Stimulated activated CD4-positive, alpha-beta T cell treated with anti-CD3 and anti-CD28 coated beads, Interleukin-2, amount 100 ng/mL, for 24 hours (primary cell): ENCODE measurements at places on chromosomes 12 and 14.

GRCh38 chr14:77052281-77053044 is 24.0 kb upstream of the IRF2BPL start:
- no peak for DNase-seq

DNA sequence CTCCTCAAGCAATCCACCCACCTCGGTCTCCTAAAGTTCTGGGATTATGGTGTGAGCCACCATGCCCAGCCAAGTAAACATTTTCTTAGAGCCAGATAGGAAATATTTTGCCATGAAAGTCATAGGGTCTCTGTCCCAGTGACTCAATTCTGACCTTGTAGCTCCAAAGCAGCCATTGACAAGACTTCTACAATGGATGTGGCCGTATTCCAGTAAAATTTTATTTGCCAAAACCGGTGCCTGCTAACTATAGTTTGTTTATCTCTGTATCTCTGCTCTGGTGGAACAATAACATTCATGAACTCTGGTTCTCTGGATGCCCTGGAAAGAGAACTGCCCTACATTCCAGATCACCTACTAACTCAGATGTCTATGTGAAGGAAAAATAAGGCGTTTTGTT is 54.6 kb upstream of the USP44 start:
- no peak for DNase-seq

DNA sequence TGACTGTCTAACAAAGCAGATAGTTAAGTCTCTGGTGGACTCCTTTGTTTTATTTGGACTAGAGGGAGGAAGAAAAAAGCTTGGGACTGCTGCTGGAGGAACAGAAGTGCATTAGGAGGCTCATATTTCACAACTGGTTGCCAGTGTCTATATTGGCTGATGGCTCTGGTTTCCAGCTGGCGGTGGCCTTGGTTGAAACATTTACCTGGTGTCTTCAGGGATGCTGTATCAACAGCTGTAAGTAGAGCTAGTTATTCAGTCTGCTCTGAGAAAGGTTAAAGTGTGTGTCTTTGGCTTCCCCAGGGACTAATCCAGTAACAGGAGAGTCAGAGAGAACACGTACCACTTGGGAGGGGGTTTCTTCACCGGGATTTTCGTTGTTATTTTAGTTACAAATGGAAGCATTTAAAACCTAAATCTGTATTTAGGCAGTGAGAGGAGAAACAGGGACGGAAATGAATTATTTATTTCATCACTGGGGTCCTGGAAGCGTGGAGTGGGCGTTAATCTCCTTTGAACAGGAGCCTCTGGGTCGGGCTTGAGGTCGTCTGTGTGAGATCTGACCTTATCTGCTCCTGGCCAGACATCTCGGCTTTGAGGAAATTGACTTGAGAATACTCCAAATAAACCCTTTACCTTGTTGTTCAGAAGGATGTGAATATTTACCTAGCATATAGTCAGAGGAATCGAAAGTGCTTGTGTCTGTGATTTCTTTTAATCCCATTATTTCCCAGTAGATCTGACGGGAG is 149.9 kb downstream of the NRXN3 start:
- no peak for DNase-seq

DNA sequence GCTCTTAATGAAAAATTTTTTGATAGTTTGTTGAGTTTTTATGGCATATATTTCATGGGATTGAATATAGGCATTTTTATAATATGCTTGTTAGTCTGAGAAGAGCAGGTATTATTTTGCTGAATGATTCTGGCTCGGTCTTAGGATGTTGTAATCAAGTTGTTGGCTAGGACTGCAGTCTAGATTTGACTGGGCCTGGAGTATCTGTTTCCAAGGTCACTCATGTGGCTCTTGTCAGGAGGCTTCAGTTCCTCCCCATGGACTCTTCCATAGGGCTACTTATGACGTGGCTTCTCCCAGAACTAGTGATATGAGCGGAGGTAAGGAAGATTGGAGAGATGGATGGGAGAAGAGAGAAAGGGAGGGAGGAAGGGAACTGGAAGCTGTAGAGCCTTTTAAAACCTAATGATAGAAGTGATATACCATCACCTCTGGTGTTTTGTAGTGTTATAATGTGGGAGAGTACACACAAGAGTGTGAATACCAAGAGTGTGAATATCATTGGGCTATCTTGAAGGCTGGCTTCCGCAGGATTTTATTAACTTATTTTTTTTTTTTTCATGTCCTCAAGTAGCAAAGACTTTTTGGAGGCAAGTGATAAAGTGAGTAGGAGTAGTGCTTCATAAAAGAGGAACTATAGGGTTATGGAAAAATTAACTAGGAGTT is 4.4 kb downstream of the MNAT1 start:
- DNase-seq: no peak

GRCh38 chr14:102464846-102465341 is 44.7 kb downstream of the ANKRD9 start:
- DNase-seq: no peak
